ENCODE measurements at places on chromosomes 5 and 9.
A peak's percentile ranks its signal among the peaks of the same experiment; 100 is the strongest.

DNA sequence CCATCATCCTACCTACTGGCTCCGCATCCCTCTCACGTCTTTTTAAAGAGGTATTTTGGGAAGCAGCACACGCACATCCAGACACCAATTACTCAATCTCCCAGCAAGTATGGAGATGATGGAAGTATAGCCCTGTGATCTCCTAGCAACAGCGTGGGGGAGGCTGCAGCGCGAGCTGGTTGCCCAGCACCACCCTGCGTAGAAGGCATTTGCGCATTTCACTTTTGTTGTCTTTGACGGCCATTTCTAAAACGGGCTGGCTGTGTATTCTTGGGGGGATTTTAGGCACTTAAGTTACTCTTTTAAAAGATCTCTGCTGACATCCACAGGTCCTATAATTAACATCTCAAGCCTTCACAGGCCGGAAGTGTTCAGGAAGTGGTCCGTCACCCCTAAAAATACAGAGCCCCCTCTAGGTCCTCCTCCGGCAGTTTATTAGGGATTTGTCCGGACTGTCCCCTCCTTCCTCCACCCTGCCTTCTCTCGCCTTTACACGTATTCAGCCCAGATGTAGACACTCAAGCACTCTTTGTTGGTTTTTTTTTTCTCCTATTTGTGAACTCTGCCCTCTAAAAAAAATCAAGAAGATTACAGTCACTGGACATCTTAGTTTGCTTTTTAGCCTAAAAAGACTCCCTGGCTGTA lies 371.4 kb downstream of the NTRK2 start:
- peak; percentile 71 for DNase-seq

GRCh38 chr9:16813838-16814237 lies 56.6 kb downstream of the BNC2 start:
- no peak for DNase-seq

GRCh38 chr5:82011761-82012160 lies 39.9 kb downstream of the ATG10 start:
- no peak for DNase-seq

DNA sequence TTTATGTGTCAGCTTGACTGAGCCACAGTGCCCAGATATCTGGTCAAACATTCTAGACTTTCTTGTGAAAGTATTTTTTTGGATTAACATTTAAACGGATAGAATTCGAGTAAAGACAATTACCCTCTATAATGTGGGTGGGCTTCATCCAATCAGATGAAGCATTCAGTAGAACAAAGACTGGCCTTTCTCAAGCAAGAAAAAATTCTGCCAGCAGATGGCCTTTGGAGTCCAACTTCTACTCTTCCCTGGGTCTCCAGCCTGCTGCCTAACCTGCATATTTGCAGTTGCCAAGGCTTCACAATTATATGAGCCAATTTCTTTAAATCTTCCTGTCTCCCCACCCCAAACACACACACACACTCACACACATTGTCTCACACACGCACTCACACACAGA lies 86.4 kb downstream of the MED10 start:
- no peak for DNase-seq

DNA sequence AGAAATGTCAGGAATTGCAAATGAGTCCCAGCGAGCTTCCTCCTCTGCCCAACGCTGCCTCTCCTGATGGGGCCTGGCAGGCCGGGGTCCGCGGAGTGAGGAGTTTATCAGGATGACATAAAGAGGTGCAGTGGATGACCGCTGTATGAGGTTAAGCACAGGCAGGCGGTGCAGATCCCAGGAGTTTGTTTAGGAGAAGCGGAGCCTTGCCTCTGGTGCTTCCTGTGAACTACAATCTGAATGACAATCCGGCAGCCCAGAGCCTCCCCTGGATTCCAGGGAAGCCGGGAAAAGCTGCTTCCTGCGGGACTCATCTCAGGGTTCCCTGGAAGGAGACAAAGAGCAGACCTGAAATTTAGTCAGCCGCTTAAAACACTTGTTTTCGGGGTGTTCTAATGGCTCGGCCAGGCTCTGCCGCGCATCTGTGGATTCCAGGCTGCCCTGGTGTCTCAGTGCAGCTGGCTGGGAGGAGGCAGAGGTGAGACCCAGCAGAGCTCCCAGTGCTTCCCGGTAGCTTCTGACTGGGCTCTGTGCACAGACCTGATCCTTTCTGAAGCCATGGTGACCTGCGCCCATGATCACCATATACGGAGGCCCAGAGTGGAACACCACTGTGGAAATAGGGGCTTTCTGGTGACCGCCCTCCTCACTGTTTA lies 69.8 kb upstream of the IRX4 start:
- no peak for DNase-seq

GRCh38 chr9:122936464-122936863 lies 4.4 kb upstream of the RABGAP1 start:
- DNase-seq, result no peak

- DNase-seq, result peak; percentile 71
These were observed 832 bp downstream of the LMBRD2 start for GRCh38 chr5:36150676-36151433.

Data from kidney (tissue), 22 donors.